ENCODE measurements at places on chromosomes 7 and 10. TPM values are rescaled to one million over a fixed set of nuclear protein-coding genes. Genes with fewer than 3 reads are reported as not detected.

DNA sequence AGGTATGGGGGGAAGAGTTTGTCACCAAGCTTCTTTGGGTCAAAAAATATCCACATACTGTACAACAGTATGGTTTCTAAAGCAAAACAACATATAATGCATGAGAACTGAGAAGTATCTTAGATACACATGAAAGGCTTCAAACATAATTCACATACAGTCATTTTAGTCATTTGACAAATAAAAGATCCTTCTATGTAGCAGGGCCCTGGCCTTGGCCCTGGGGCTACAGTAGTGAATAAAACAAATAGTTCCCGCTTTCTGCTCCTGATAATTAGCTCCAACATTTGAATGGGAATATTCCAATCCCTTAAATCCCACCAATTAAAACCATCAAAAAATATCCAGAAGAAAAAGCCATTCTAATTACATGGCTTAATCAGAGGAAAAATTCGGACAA lies 51.3 kb downstream of the MALSU1 start:
- DNase-seq: peak; percentile 26

DNA sequence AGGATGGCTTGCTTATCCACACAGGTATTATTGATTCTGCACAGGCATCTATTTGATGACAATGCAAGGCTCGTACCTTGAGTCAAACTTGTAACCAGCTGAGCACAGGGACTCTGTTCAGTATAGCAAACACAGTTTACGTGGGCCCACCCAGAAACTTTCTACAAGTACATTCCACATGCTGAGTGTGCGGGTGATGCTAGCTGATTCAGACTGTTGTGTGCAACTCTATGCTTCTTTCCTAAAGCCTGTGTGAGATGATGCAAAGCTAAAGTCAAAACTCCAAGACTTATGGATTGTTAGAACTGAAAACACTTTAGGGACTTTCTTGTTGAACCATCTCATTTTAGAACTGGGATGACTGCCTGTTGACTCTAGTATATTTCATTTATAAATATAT lies 21.5 kb upstream of the CALD1 start:
- no peak for DNase-seq

DNA sequence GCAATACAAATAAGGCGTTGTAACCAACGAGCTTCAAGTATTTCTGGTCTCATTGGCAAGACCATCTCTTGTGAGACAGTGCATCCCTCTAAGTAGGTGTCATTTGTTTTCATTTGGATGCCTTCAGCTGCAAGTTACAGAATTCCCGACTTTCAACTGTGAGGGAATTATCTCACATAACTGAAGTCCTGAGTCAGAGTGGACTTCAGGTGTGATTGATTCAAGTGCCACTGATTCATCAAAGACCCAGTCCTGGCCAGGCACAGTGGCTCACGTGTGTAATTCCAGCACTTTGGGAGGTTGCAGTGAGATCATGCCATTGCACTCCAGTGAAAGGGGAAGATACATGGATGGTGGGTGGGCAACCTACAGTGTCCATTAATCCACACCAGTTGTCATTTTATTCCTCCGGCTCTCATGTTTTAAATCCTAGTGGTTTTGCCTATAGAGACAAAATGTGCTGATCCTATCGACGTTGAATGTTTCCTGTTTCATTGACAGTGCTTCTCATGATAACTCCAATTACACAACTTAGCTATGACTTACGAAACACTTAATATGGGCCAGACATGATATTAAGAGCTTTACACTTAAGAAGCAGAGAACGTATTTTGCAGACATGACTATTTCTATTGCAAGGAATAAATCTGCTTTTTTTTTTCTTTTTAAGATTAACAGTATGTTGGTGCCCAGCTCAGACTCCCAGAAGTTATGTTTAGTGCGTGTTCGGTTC lies 268.0 kb downstream of the FRMD4A start:
- DNase-seq: no peak

GRCh38 chr7:13945670-13946069 lies 43.8 kb downstream of the ETV1 start:
- no peak for DNase-seq

- DNase-seq: no peak
Measured at GRCh38 chr7:127961786-127962453, 69.3 kb downstream of the LRRC4 start.

GRCh38 chr10:25288181-25288580 lies 113.4 kb downstream of the GPR158 start:
- no peak for DNase-seq

GRCh38 chr7:10793995-10794775 lies 179.5 kb upstream of the PHF14 start:
- DNase-seq: no peak

GRCh38 chr10:29731760-29732159 lies 97.0 kb upstream of the SVIL start:
- DNase-seq: no peak

GRCh38 chr7:15130666-15131541 lies 228.4 kb upstream of the DGKB start:
- DNase-seq: peak; percentile 80

DNA sequence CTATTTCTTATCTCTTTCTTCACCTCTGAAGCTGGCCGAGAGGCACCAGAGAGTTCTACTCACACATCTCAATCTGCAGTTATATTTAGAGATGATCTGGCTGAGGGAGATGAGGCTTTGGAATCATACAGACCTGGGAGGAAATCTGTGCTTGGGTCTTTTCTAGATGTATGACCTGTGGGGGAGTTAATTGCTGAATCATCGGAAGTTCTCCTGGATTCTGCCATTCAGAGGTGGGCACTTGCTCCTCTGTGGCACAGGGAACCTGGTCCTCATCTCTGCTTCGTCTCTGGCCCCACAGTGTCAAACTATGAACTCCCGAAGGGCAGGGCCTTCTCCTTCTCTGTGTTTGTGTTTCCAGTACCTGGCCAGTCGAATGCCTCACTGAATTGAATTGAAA lies 52.5 kb downstream of the BLNK start:
- DNase-seq: no peak

- DNase-seq: no peak
Measured at GRCh38 chr10:71231206-71231605, 18.8 kb downstream of the UNC5B start.

DNA sequence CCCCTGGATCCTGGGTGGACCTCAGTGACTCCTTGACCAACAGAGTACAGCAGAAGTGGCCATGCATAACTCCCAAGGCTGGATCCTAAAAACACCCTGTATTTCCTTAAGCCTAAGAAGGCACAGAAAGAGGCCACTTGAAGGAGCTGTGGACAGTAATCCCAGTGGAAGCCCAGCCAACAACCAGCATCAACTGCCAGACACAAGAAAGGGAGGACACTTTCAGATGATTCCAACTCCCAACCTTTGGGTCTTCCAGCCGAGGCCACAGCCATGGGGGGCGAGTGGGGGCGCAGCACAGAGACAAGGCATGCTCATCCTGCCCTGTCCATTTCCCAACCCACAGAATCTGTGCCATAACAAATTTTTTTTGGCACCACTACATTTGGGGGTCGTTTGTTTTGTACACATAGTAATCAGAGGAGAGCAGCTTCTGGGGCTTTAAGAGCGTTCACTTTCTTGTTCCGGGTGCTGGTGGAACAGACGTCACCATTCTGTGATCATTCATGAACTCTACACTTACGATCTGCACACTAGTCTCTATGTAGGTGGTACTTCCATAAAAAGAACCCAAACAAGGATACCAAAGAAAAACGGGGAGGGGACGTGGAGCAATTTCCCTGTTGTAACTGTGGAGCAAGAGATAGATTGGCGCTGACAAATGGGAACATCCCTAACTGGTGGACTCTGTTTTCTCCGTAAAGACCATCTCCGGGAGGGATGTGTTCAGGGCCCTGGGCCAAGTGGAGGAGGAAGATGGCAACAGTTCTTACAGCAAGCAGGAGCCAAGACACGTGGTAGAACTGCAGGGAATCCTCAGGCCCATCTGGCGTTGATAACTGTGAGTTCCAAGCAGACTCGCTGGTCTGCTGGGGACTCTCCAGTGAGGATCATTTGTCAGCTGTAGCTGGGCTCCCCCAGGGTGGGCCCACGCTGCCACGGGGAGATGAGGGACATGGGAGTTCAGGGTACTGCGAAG lies 6.0 kb upstream of the SLC29A3 start:
- no peak for DNase-seq

- DNase-seq: no peak
Measured at GRCh38 chr7:115701141-115701540, 329.4 kb downstream of the TFEC start.

DNA sequence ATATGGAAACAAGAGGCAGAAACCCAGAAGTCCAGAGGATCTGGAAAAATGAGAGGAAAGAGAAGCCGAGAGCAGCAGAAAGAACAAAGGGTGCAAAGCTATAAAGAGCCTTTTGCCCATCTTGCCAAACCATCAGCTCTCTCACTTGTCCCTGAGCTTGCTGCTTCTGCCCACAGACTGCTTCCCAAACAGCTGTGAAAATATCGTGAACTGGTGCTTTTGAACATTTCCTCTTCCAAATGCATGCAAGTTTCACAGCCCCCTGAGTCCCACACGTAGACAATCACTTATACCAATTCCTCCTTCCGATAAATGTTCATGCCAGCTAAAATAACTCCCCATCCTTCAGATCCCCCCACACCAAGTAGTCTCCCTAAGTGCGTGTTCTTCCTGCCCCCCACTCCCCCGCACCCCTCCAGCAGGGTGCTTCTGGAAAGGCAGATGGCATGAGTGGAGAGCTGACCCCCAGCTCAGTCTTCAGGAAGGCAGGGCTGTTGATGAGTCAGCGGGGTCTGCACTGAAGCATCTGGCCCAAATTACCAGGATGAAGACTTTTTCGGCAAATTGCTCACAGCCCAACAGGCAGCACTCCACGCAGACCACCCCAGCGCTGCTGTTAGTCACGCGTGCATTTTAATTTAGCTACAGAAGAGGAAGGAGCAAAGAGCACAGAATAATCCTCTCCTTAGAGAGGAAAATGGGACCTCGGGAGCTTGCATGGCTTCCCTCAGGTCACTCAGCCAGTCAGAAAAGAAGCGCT lies 76.1 kb upstream of the KCNMA1 start:
- no peak for DNase-seq

GRCh38 chr7:106312906-106313305 lies 28.1 kb upstream of the NAMPT start:
- peak; percentile 48 for DNase-seq

DNA sequence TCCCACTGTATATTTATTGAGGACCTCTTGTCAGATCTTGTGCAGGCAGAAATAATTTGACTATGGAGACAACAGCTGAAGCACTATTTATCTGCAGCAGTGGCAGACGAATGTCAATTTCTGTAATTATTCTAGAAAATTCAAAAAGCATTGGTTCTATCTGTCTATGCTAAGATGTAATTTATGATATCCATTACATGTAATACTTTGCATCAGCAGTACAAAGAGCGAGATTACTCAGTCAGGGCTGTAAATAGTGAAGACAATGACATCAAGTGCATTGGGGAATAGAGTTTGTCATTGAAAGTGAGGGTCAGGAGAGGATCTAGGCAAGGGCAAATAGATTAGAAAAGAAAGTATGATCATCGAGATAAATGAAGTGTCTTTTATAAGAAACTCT lies 508.2 kb downstream of the ZWINT start:
- DNase-seq: no peak

DNA sequence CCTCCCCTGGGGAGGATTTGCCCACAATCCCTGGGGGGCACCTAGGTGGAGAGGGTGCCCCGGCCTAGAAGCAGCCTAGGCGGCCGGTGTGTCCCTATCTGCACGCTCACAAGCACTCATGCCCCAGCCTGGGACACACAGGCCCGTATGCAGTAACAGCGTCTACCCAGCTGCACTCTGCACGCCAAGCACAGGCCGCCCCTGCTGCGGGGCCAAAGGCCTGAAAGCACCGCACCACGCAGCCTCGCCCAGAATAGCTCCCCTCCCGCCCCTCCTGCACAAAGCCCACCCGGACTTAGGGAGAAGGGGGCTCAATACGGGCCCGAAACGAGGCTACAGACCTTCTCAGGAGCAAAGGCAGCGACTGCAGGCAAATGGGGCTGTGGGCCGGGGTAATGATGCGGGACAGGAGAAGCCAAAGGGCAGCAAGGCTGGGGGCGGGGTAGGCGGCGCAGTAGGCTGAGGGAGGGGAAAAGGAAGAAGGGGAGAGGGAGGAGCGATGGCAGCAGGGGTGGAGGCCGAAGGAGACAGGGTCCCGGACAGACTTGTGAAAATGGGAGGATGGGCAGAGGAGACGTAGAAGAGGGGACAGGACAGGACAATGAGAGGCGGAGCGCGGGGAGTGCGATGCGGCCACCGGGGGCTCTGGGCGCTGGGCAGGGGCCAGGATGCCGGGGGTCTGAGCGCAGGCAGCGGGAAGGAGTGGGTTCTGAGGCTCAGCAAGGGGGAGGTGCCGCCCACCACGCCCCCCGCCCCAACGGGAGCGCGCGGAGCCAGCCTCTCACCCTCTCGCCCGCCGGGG lies 544 bp downstream of the GPRIN2 start:
- no peak for DNase-seq

DNA sequence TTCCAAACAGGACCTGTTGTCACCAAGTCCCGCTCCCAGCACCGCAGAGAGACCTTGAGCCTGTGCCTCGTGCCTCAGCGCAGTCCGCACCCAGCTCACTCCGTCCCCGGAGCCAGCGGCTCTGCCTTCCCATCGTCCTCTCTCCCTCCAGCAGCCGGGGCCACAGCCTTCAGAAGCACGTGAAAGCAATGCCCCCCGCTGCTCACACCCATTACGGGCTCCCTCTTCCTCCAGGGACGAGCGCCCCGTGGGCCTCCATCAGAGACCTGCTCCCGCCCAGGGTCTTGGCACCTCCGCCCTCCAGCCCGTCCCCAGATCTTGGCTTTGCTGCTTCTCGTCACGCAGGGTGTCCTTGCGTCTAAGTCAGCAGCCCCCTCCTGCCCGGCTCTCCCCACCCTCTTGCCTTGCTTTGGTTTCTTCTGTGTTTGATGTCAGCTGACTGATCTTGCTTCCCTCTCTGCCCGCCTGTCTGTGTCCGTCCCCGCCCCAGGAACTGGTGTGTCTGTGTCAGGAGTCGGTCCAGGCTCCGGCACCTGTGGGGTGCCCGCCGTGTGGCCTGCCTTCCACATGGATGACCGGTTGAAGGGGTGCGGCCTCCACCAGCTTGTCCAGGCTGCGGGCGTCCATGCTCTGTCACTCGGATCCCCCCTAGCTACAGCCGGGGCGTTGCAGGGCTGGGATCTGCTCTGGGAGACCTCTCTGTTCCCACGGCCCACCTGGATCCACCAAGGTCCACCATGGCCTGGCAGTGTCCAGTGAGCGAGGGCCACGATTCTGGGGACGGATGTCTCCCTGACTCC lies 61.9 kb downstream of the FOXL3 start:
- DNase-seq: no peak

GIMAP6 gene
- 1.2 TPM for total RNA-seq

AKR1C1 gene
- total RNA-seq: 3.2 TPM

AZGP1 gene
- total RNA-seq: not detected

WDFY4 gene
- total RNA-seq: not detected

TFEC gene
- total RNA-seq: 0.15 TPM

TMEM225B gene
- total RNA-seq: not detected

OR2A1 gene
- not detected for total RNA-seq

WNT16 gene
- not detected for total RNA-seq

JAKMIP3 gene
- 0.92 TPM for total RNA-seq

PRKG1 gene
- total RNA-seq: 6.3 TPM

GTF2I gene
- total RNA-seq: 144 TPM

RAMP3 gene
- total RNA-seq: not detected

ZPBP gene
- total RNA-seq: not detected

CYP2W1 gene
- not detected for total RNA-seq
